ENCODE measurements at places on chromosomes 3 and 15. TPM values are rescaled to one million over a fixed set of nuclear protein-coding genes. Genes with fewer than 3 reads are reported as not detected.

- no peak overlapping the region for H3K27ac ChIP-seq
- H3K27me3 ChIP-seq: no peaks in the 10 kb centered on the region
- no peaks in the 10 kb centered on the region for H3K4me1 ChIP-seq
- no peaks in the 10 kb centered on the region for H3K36me3 ChIP-seq
- DNase-seq: no peak
These were observed 126.3 kb downstream of the APBA2 start for GRCh38 chr15:29012097-29012496.

GRCh38 chr3:78809966-78810365, 957.8 kb downstream of the ROBO1 start:
- H3K27ac ChIP-seq: no peak overlapping the region
- no peaks in the 10 kb centered on the region for H3K36me3 ChIP-seq

- no peak overlapping the region for H3K4me3 ChIP-seq
- no peaks in the 10 kb centered on the region for H3K27me3 ChIP-seq
- no peak overlapping the region for H3K27ac ChIP-seq
- DNase-seq: no peak
- H3K36me3 ChIP-seq: no peaks in the 10 kb centered on the region
These were observed 58.3 kb downstream of the NSUN3 start for GRCh38 chr3:94121161-94121560.

GRCh38 chr15:39789736-39790135, 7.1 kb upstream of the FSIP1 start:
- no peak overlapping the region for H3K4me3 ChIP-seq
- DNase-seq: no peak

CFAP91 gene
- 25.2 TPM for total RNA-seq

CPNE4 gene
- total RNA-seq: 0.16 TPM

KNG1 gene
- total RNA-seq: not detected

ATP13A4 gene
- 36.6 TPM for total RNA-seq
